Left ventricle myocardium superior (tissue), 1 donor: ENCODE measurements at places on chromosomes 12 and 14. TPM values are rescaled to one million over a fixed set of nuclear protein-coding genes. Genes with fewer than 3 reads are reported as not detected.

The TEX52 gene
- not detected for total RNA-seq

The IFNG gene
- total RNA-seq, result not detected

The PUS7L gene
- total RNA-seq, result 5.1 TPM

The PAX9 gene
- not detected for total RNA-seq

The SIX1 gene
- total RNA-seq, result not detected

The OR6C2 gene
- total RNA-seq, result not detected

The KRT6C gene
- total RNA-seq, result not detected

The CELA1 gene
- total RNA-seq, result not detected

The CPNE6 gene
- not detected for total RNA-seq

The TAS2R20 gene
- total RNA-seq, result 0.42 TPM

The KLRF1 gene
- total RNA-seq, result 0.55 TPM

The EPS8 gene
- total RNA-seq, result 20.7 TPM

The KICS2 gene
- total RNA-seq, result 2.7 TPM

The COX8C gene
- 0.55 TPM for total RNA-seq
